Neural crest cell (in vitro differentiated cells): ENCODE measurements at places on chromosomes 6 and 20. TPM values are rescaled to one million over a fixed set of nuclear protein-coding genes. Genes with fewer than 3 reads are reported as not detected.

RIPPLY2 gene
- 0.66 and 0.72 TPM in 2 replicates for total RNA-seq

OR14J1 gene
- not detected in 2 replicates for total RNA-seq

ZC2HC1B gene
- not detected in 2 replicates for total RNA-seq

GSTA3 gene
- total RNA-seq = not detected in 2 replicates

- DNase-seq = no peak
Observed at GRCh38 chr20:55777641-55778040, 227.7 kb downstream of the CBLN4 start.

- DNase-seq = peak; percentile 61
Observed at GRCh38 chr6:147508042-147508865, at the start of gene SAMD5. SAMD5 (plus strand) TSS chr6:147508690; CDS start chr6:147508929, 239 bp downstream.

DNA sequence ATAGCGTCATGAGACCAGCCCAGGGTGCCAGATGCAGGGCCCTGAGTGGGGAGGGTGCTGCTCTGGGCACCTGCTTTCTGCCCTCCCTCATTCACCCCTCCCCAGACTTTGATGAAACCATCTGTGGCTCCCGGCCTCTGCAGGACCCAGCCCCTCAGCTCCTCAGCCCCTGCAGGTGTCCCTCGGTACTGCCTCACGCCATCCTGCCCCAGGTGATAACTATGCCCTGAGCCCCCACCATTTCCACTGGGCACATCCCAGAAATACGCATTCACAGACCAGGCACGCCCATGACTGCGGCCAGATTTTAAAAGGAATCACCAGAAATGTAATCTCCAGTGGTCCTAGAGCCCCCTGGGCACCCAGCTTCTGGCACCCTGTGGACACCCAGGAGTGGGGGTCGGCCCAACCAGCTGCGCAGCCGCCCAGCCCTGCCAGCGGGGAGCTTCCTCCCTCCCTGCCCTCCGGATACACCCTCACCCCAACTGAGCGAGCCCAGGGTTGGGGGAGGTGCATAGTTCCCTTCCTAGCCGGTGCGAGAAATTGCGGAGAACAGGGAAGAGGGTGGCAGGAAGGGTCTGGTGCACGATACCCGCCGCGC lies 615 bp upstream of the NTSR1 start:
- no peak for DNase-seq

DNA sequence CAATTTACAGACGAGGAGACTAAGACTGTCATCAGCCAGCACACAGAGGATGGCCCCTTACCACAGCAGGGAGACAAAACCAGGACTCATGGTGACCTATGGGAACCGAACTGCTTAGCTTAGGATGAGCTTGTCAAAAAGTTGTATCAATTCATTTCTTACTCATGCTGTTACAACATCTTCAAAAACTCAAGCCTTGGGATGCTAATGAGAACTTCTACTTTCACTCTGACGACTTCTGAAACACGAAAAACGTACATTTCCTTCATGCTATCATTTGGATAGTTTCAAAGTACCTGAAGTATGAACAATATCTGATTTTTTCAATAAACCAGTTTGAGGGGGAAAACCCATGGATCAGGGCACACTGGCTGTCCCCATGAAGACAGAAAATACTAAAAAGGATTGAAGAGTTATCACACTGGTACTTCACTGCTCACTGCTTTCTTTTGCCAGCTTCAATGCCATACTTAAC lies 31.9 kb downstream of the HIVEP2 start:
- DNase-seq = no peak
